Mesendoderm (in vitro differentiated cells): ENCODE measurements at places on chromosomes 1 and 21.

GRCh38 chr1:111576547-111576946, 43.0 kb upstream of the RAP1A start:
- no peak for DNase-seq

DNA sequence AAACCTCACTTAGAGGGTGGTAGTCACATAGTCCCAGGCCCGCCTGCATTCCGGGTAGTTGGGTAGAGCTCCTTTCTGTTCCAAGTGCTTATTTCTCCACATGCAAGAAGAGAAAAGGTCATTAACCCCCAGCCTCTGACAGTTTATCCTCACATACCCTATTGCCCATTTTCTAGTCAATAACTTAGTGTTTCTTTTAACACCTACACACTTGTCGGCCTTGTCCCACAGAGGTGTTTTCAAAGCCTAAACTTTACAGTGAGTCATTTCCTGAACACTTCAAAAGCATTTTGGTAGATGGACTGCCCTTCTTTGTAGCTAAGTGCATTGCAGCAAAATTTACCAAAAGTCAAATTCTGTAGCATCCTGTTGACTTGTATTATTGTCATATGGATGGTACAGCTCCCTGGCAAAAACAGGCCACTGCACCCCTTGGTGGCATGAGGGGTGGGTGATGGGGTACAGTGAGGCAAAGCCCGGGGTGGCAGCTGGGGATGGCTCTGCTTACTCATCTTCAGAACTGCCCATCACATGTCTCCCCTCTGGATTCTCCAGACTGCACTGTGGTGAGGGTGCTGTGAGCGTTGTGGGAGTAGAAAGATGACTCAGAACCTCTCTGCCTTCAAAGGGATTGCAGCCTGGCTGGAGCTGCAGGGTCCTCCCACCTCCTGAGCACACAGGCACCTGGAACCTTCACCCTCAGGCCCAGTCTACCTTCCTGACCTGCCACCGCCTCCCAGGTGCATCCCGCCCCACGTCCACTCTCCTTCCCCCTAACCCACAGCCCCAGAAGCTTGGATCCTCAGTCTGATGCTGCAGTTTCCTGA, 45.8 kb upstream of the DMRTB1 start:
- peak; percentile 55 for DNase-seq

- DNase-seq = no peak
Measured at GRCh38 chr1:75811211-75811981, 14.7 kb downstream of the MSH4 start.

DNA sequence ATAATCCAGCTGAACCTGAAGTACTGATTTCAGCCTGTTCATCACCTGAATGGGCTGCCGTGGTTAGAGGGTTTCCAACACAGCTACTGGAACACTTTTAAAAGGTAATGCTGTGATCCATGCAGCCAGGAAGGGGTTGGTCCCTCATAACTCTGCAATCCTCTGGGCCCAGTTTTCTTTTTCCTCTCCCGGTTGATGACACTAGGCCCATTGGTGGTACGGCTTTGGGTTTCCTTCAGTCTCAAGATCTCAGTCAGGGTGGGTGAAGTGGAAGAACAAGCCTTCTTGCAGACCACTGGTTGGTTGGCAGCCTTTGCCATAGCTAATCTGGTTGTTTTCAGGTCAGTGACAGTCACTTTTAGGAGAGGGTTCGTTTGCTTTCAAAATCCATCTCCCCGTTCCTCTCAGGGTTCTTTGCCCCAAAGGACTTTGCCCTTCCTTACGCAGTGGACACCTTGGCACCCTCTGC, 502 bp upstream of the SLC35A3 start:
- no peak for DNase-seq

GRCh38 chr1:235516862-235517446, 12.7 kb upstream of the B3GALNT2 start:
- peak; percentile 45 for DNase-seq

DNA sequence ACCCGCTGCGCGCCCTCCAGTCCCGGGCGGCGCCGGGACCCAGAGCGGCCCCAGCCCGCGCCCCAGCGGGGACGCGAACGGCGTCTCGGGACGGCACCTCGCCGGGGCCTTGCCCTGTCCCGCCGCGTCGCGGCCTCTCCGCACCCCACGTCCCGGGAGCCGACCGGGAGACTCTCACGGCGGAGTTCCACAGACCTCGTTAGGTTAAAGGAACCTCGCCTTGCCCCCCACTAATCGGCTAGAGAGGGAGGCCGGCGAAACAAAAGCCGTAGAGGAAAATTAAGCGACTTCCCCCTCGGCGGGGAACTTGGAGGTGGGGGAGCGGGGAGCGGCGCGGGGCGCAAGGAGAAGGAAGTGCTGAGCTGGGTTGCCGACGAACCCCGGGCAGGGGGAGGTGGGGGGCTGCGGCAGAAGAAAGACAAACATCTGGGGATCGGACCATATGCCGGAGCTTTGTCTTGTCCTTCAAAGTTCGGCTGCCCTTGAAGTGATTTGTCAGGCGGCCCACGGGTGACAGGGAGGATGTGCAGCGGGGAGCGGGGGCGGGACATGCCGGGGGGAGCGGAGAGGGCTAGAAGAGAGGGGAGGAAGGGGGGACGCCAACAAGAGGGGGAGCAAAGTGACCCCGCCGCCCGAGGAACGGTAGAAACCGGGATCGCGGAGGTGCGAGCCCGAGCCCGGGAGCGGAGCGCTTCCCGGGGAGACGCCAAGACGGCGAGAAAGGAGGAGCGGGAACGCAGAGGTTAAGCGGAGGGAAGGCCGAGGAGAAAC, 120.0 kb upstream of the RRP15 start:
- DNase-seq = peak; percentile 57

DNA sequence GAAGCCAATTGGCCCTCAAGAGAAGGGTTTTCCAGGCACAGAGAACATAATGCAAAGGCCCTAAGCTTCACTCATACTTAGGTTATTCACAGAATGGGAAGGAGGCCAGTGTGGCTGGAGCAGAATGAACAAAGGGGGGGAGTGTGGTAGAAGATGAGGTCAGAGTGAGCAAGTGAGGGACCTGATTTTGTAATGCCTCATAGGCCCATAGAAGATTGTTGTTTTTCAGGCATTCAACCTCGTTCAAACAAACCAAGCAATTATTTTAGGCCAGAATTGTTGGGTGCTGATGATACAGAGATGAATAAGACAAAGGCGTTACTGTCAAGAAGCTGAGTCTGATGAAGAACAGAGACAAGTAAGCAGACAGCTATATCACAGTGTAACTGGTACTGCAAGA, 54.5 kb upstream of the RAP1A start:
- no peak for DNase-seq

DNA sequence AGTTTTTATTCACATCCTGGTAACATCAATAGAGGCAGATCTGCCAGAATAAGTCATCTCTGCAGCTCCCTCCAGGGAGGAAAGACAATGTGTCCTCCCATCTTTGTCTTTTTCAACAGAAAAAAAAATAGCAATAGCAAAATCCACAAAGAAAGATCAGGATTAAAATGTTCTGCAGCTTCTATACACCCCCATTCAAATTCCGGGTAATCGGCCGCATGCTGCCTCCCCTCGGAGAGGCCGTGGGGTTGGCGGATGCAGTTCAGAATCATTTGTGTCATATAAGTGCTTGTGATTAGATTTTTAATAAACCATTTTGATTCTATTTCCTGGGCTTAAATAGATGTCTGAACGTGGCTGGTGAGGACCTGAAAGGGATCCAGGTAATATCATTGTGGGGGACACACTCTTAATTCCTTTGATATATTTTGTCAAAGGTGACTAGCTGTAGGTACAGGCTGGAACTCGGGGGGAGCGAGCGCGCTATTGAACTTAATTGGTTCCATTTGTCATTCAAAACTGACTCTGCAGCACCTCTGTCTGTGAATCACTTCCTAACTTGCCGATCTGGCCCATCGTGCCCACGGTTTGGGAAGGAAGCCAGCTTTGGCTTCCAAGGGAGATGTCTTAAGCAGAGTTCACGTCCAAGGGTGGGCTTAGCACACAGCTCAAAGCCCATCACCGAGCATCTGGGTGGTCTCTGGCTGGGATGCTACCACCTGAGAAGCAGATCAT, 85.6 kb upstream of the ARHGEF16 start:
- no peak for DNase-seq

- no peak for DNase-seq
Measured at GRCh38 chr1:41623736-41624135, 139.3 kb upstream of the EDN2 start.

DNA sequence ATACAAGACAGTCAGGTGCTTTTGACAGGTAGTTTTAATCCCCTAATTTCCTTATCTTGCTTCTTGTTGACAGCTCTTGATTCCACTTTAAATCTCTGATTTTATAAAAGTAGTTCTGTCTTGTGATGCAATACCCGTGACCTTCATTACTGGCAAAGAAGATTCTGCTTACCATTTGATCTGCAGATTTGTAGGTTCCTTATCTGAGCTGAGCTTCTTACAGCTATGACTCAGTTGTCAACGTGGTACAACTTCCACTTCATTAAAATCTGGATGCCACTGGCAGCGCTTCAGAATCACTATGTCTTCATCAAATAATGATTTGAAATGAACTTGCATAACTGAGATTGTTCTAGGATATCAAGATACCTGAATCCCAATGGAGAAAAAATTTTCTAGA, 543.6 kb upstream of the B3GALT2 start:
- no peak for DNase-seq

DNA sequence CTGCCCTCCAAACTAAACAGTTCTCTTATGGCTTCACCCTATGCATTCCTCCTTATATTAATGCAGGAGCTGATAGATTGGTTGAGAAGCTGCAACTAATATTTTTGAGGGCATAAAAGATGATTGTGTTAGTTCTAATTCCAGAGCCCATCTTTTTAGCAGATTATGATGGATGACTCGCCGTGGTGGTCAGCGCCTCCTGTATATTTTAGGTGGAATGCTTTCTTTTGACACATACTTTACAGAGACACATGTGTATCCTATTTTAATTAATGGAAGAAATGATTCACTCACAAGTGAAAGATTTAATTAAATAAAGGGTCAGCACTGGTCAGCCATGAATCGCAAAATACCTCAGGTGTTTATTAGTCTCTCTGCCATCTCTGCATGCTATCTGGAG, 120.7 kb downstream of the TM2D1 start:
- DNase-seq = no peak

DNA sequence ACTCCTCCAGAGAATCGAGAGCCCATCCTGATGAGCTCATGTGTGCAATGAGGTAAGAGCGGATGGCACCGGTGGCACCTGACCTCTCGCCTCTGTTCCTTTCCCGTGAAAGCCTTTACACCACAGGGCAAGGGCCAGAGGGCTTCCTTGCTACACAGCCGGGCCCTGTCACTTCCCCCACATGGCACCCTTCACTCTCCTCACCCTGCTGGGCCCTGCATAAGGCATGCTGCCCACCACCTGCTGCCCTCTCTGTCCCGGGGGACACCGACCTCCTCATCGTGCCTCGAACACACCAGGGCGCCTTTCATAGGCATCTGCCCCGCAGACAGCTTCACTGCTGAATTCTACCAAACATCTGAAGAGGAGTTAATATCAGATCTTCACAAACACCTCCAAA, 45.1 kb upstream of the C1orf174 start:
- no peak for DNase-seq

- DNase-seq = peak; percentile 62
Measured at GRCh38 chr1:107689159-107689558, 275.8 kb downstream of the VAV3 start.

- no peak for DNase-seq
Measured at GRCh38 chr1:7373876-7374562, 397.1 kb upstream of the VAMP3 start.

DNA sequence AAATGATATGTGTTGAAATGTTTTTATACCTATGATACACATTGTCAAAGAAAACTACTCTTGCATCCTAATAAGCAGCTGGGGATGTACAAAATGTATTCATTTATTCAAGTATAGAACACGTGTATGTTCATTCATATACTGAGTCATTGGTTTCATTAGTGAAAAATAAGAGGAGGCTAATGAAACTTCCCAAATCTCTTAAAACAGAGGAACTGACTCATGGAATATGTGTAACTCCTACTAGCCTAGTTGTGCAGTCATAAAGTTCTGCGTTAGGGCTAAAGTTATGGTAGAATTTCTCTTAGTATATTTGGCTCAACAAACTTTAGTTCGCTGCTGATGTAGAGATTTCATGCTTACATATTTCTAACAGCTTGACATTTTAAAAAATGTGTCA, 441.6 kb downstream of the NCAM2 start:
- DNase-seq = no peak

DNA sequence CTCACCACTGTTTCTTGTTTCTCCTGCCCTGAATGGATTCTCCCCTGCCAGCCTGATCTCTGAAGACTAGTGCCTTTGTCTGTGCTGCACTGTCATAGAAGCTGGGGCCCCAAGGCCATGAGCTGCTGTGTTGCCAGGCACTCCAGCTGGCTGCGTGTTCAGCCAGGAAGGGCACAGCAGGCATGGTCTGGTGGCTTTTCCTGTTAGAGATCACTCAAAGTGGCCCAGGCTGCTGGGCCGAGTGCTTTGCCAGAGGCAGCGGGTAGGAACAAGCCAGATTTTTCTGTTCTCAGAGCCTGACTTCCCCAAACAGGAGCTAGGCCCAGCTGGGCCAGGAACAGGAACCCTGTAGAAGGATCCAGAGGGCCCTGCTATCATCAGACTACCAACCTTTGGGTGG, 5.2 kb downstream of the ADPRS start:
- no peak for DNase-seq

GRCh38 chr1:64001038-64001437, 202.4 kb upstream of the UBE2U start:
- DNase-seq = no peak

DNA sequence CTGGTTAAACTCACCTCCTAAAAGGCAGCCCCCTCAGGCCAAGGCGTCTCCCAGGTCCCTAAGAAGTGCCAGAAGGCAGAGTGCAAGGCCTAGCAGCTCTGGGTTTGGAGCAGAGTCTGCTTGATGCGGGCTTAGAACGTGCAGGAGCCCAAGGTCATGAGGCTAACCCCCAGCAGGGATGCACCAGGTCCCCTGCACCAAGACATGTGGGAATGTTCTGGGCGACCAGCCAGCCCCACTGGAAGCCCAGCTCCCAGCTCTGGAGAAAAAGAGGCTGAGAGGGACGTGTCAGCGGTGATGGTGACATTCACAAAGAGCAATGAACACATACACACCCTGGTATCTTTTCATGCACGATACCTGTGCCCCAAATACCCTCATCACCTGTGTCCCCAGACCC, 5.1 kb downstream of the LRRN2 start:
- no peak for DNase-seq

DNA sequence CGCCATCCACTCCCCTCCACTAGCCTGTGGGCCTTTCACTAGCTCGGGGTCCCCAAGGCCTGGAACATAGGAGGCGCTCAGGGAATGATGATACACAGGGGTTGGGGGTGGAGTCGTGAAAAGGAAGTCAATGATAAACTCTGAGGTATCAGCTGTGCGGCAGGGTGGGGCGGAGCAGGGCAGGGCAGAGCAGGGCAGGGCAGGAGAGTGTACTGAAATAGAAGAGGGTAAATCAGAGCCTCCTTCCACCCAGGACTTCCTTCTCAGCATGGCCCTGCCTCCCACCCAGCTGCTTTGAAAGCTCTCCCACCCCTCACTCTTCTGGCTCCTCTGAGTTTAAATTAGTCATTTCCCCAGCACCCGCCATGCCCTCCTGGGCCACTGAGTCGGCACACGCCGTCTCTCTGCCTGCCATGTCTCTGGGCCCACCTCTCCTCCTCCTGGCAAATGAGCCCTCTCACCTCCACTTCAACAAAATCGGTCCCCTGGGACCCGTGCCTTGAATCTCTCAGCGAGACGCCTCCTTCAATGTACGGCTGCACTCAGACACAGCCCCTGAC, 16.9 kb downstream of the CAPZB start:
- DNase-seq = peak; percentile 46

- no peak for DNase-seq
Measured at GRCh38 chr1:165674599-165674998, 23.8 kb downstream of the ALDH9A1 start.

- no peak for DNase-seq
Measured at GRCh38 chr1:231584117-231584516, 42.5 kb upstream of the DISC1 start.
